ENCODE measurements at places on chromosomes 4 and X. TPM values are rescaled to one million over a fixed set of nuclear protein-coding genes. Genes with fewer than 3 reads are reported as not detected.

GRCh38 chr4:83080561-83080960 is 34.0 kb downstream of the PLAC8 start:
- no peak for DNase-seq
- no peak overlapping the region for H3K27ac ChIP-seq
- no peak overlapping the region for H3K4me3 ChIP-seq

DNA sequence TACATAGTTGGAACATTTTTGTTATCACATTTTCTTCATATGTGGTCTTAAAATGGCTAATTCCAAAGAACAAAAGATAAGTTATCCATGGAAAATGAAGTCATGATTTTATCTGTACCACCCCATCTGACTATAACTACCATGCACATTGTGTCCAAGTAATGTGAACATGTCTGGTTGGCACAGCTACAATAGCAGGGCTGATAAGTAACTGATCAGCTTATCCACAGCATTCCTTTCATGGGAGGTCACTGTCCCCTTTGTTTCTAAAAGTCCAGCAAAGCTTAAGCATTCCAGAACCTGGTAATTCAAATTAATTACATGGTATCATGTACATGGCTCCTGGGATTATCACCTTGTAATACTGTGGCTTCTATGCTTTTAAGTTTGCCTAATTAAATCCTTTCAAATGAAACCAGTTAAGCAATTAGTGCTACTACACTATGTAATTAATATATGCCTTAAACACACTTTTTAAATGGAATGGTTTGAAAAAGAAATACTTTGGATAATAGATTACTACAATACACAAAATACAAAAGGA is 21.1 kb upstream of the SORBS2 start:
- no peaks in the 10 kb centered on the region for H3K27me3 ChIP-seq
- H3K4me3 ChIP-seq, result no peak overlapping the region
- DNase-seq, result no peak
- no peak overlapping the region for H3K27ac ChIP-seq
- no peaks in the 10 kb centered on the region for H3K36me3 ChIP-seq

DNA sequence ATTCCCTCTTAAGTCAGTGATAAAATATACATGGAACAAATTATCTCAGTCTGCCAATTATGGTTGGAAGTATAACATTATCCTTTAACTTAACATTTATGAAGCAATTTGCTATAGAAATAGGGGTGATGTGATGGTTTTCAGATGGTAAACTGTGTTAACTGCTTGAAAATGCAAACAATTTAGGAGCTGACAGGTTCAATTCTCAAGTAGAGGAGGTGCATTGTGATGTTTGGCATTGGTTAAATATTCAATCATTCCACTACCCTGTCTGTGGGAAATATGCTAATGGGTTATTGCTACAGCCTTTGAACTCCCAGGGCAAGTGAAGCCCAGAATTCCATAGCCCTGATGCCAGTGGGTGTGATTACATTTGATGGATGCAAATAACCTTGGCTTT is 243.4 kb upstream of the GK2 start:
- no peaks in the 10 kb centered on the region for H3K36me3 ChIP-seq
- no peak overlapping the region for H3K4me3 ChIP-seq
- no peaks in the 10 kb centered on the region for H3K27me3 ChIP-seq

FRMPD4 gene
- not detected for total RNA-seq

COL4A6 gene
- 0.28 TPM for total RNA-seq

- no peak for DNase-seq
- H3K4me3 ChIP-seq, result no peak overlapping the region
- no peaks in the 10 kb centered on the region for H3K27me3 ChIP-seq
- H3K4me1 ChIP-seq, result no peaks in the 10 kb centered on the region
Measured at GRCh38 chr4:107742791-107743190, 22.8 kb upstream of the PAPSS1 start.
